ENCODE measurements at places on chromosomes 4 and X.

DNA sequence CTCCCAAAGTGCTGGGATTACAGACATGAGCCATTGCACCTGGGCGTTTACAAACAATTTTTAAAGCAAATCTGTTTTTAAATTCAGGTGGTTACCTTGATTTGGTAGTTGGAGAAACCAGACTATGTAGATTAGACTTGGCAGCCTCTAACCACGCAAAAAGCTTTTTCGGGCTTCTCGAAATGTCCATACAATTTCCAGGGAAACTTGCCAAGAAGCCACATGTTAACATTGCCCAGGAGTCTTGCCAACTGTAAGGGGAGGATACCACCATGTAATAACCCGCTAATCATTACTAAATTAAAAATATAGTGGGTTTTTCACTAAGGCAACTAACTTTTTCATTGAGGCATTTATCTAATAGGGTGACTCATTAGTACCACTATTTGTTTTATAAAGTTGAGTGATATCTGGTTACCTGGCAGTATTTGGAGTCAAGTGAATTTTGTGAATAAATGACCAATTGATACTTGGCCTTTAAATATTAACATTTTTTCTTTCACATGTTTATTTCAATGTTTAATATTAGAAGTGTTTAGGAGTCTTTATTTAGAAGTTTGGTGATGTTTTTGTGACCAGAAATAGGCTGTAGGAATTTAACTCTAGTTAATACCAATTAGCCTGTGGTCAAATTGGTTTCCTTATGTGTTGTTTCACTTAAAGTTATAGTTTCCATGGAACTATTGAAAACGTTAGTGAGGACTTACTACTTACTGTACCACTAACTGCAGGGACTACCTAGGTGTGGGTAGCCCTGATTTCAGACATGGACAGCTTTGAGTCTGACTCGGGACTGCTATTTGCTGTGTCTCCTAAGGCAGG lies 61.3 kb downstream of the CLDN34 start:
- no peak for DNase-seq

DNA sequence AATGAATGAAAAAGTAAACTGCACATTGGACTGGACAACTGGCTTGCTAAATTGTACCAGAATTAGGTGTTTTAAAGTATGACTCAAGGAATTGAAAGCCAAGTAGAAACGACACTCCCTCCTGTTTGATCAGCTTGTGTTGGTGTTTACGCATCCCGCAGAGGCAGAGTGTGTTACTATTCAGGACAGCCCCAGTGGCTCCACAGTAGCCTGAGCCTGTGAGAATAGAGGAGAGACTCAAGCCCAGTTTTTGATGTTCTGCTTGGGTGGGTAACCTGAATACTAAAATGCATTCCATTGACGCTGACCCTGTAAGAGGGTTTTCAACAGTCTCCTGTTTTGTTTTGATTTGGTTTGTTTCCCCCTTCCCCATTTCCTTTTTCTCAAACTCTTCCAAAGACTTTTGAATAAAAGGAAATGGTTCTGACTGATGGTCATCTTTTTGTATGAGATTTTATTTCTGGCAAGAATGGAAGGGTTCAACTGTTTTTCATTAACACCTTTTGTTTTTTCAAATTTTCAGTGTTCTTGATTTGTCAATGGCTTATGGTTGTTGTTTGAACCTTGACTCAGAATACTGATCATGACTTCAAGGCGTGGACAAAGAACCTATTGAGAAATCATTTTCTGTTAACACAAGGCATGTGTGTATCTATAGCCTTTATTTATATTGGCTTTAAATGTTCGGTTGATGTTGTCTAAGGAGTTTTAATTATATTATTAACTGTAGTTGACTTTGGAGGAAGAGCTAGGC lies 10.2 kb downstream of the ADGRL3 start:
- no peak for DNase-seq

GRCh38 chr4:89119836-89120235 lies 8.5 kb downstream of the TIGD2 start:
- no peak for DNase-seq

GRCh38 chr4:153362184-153362583 lies 17.7 kb downstream of the MND1 start:
- no peak for DNase-seq

DNA sequence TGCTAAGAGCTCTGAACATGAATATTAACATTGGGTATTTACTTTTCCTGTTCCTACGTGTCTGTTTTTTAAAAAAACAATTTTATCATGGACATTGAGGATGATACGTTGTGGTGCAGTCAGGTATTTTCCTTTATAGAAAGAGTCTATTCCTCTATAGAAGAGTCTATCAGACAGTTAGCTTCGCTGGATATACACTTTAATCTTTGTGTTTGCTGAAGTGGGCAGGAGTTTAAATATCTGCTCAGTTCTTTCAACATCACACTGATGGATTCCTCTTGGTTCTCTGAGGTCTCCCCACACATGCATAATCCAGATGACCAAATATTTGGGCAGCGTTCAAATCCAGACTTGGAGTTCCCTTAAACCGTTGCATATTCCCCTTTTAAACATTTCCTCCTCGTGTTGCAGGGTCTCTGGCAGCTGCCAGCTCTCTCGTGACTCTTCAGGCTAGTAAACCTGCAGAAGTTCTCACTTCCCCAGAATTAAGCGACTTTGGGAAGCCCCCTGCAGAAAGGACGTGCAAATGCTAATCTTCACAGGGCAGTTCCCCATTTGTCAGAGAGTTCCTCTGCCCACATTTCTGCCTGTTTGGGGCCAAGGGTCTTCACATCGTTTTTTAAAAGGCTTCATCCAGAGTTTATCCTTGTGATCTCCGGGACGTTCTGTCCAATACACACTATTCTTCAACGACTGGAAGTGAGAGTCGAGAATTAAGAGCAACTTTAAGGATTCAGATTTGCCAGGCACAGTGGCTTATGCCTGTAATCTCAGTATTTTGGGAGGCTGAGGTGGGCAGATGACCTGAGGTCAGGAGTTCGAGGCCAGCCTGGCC lies 20.5 kb upstream of the DHRSX start:
- DNase-seq, result no peak

GRCh38 chr4:40736910-40737309 lies 12.8 kb upstream of the NSUN7 start:
- DNase-seq, result no peak
